ENCODE measurements at places on chromosomes 11 and 22.

GRCh38 chr11:79419120-79419519, 21.7 kb downstream of the TENM4 start:
- DNase-seq, result peak; percentile 88

- peak; percentile 54 for DNase-seq
Measured at GRCh38 chr11:115759622-115760460, 255.6 kb upstream of the CADM1 start.

DNA sequence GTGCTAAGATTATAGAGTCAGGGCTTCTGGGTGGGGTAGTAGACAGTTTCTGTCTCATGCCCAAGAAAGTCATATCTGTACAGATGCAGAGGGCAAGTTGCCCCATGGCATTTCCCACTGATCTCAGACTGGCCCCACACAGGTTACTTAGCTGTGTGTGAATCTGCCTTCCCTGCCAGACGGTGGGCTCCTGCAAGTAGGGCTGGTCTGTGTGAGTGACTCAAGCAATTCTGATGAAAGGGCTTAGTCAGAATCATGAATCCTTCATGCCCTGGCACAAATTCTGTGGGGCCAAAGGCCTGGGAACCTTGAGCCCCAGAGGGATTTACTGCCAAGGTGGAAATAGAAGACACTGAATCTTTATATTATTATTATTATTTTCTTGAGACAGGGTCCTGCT, 30.4 kb downstream of the USH1C start:
- DNase-seq, result peak; percentile 63

DNA sequence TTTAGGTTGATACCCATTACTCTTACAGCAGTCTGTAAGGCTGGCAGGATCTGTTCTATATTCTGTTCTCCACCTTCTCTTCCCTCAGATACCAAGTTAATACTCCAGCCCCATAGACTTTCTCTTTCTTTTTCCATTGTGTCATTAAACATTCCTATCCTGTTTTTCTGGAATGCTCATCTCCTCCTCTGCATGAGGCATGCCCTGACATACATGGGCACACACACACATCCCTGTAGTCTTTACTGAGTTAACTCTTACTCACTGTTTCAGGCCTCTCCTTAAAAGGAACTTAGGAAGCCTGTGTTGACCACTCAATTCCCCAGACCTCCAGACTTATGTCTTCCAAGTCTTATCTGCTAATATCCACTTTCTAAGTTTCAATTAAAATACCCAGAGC, 476.8 kb downstream of the METTL15 start:
- no peak for DNase-seq

DNA sequence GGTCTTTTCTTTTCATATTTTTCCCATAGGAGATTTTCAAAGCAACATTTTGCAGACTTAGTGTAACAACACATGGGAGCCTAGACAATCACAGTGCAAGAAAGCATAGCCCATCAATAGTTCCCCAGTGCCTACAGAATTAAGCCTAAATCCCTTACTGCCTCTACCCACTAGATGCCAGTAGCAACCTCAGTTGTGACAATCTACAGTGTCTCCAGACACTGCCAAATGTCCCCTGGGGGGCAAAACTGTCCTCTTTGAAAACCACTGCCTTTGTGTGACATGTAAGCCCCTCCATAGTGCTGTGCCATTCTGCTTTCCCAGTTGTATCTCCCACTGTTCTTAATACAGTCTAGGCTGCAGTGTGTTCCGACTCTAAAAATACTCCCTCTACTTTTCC, 1329.0 kb downstream of the LRRC4C start:
- no peak for DNase-seq

DNA sequence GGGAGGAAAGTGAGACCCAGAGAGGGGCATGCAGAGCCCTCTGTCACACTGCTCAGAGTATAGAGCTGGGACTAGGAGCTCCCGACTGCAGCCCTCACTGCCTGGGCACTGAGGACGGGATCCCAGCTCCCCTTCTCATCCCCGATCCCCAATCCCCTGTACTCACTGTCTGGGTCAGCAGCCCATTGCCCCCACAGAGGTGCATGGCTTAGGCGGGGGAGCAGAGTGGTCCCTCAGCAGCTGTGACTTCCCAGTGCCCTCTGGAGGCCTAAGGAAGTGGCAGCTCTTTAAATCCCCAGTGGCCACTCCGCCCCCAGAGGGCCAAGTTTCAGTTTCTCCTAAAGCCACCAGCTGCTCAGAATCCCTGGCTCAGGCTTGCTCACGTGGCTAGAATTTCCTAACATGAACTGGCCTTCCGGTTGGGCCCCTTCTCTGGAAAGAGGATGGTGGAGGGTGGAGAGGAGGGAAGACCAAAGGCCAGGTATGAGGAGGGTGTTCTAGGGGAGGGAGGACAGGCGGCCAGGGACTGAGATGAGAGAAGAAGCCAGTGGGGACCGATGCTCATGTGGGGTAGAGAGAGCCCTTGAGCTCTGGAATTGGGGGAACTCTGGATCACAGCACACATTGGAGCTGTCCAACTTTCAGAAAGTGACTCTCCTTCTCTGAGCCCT, at the start of gene BATF2:
Gene BATF2 (minus strand): TSS at position 262 of the 671 bp plus-strand sequence. CDS start 57 bp downstream, at position 205.
- peak; percentile 90 for DNase-seq

GRCh38 chr11:92384358-92384757, 159.7 kb downstream of the FAT3 start:
- DNase-seq, result peak; percentile 36

- DNase-seq, result no peak
Measured at GRCh38 chr11:116827461-116827860, 2.2 kb upstream of the APOC3 start.

- DNase-seq, result no peak
Measured at GRCh38 chr11:45041596-45041995, 90.9 kb upstream of the TP53I11 start.

DNA sequence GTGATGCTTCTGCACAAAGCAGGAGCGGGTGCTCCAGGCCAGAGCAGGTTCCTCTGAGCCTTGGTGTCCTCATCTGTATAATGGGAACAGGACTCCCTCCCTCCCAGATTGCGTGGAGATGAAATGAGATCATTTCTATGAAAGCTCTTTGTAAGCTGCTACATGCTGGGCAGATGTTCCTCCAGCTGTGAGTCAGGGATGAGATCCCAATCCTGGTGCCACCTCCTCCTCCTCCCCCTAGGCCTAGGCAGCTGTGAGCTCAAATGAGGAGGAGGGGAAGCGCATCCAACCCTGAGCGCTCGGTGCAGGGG, 7.0 kb upstream of the CABP2 start:
- DNase-seq, result no peak

DNA sequence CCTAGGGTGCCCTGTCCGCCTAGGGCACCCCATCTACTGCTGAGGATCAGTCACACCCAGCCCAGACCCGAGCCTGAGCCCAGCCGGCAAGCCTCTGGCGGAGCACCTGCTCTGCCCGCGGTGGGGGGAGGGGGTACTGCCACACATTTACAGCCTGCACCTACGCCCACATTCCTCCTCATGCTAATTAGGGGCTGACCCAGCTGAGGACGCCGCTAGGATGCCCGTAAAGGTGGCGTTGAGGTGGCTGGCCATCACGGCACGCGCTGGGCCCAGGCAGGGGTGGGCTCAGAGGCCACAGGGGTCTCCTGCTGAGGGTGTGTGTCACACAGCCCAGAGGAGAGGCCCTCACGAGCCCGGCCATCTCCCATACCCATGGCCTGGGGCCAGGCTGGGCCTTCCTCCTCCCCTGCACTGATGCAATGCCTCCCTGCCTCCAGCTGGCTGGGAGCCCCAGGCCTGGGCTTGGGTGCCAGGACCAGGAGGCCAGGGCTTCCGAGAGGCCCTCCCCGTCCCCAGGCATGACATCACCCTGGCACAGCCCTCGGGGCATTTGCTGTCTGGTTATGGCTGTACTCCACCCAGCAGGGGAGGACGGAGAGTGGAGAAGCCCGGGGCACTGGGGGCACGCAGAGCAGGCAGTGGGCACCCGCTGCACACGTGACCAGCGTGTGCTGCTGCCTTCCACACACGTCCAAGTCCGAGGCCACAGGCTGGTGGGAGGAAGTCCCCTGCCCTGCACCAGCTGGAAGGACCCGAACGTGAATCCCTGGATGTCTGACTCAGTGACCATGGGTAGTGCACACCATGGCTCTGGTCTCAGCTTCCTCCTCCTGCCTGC, 12.7 kb downstream of the DUSP8 start:
- peak; percentile 100 for DNase-seq

Data from osteoblast (primary cell).